ENCODE measurements at places on chromosomes 6 and 20.

DNA sequence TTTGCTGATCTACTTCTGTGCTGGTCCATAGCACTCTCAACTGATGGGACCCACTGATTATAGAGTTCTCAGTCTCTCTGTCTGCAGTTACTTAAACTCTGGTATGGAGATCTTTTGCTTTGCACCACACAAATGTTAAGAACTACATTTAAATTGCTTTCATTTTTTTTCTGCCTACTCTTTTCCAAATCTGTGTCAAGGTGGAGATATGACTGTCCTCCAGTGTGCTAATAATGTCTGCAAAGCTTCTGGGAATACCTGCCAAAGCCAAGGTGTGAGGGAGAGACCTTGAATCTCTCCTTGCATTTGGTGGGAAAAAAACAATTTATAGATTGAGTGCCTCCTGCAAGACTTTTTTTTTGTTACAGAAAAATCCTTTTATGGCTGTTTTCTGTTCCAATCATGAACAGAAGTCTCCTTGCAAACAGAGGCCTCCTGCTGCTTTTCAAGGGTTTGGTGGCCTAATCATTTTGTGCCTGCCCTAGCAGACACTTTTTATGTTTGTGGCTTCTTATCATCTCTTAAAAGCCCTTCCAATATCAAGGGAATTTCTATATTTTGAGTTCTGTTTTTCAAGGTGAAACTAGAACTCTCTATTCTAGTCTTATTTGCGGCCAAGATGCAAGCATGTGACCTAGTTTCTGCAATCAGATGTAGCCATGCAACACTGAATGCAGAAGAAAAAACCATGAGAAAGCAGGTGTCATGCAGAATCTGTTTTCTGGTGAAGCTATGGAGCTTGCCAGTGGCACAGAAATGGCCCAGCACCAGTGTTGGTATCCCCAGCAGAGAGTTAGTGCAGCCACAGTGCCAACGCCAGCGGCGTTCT lies 23.2 kb upstream of the AKIRIN2 start:
- DNase-seq: no peak

DNA sequence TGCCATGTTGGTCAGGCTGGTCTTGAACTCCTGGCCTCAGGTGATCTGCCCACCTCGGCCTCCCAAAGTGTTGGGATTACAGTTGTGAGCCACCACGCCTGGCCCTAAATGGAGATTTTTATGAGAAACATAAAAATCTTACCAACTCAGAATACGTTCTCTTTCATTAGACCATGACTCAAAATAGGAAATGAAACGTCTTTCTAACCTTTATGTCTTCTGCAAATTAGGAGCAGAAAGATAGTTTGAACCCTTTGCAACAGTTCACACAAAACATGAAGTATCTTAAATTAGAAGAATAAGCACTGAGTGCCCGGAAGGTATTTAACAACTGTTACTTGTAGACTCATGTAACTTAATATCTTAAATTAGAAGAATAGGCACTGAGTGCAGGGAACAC lies 48.3 kb downstream of the AHI1 start:
- no peak for DNase-seq

DNA sequence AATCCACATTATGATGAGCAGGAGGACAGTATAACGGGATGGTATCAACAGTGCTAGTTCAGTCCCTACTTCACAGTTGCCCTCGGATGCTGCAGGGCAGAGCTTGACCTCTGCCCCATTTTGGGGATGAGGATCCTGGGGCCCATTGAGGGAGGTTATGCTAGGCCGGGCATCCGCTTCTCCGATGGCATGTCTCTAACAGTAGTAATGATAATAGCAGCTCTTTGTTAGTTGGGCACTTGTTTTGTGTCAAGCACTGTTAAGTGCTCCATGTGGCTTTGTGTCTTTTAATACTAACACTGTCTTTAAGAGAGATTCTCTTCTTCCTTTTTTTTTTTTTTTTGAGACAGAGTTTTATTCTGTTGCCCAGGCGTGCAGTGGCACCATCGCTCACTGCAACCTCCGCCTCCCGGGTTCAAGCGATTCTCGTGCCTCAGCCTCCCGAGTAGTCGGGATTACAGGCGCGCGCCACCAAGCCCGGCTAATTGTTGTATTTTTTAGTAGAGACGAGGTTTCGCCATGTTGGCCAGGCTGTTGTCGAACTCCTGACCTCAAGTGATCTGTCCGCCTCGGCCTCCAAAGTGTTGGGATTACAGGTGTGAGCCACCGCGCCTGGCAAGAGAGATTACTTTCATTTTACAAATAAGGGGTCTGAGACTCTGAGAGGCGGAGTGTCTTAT lies 1.1 kb downstream of the MAPRE1 start:
- peak; percentile 28 for DNase-seq

DNA sequence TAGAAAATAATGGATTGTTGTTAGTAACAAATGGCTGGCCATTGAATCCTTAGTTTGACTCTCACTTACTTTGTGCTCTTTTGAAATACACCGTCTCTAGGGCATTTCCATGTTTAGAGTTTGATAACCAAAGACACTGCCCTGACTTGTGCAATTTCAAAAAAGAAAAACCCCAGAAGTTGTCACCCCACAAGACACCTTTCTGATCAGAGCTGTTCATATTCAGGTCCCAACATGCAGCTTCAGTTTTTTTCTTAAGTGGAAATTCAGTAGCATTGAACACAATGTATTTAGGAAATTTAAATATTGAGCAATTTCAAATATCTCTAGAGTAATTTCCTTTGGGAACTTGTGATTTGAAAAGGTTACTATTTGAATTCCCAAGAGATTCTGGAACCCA lies 19.4 kb downstream of the CRYBG1 start:
- no peak for DNase-seq

DNA sequence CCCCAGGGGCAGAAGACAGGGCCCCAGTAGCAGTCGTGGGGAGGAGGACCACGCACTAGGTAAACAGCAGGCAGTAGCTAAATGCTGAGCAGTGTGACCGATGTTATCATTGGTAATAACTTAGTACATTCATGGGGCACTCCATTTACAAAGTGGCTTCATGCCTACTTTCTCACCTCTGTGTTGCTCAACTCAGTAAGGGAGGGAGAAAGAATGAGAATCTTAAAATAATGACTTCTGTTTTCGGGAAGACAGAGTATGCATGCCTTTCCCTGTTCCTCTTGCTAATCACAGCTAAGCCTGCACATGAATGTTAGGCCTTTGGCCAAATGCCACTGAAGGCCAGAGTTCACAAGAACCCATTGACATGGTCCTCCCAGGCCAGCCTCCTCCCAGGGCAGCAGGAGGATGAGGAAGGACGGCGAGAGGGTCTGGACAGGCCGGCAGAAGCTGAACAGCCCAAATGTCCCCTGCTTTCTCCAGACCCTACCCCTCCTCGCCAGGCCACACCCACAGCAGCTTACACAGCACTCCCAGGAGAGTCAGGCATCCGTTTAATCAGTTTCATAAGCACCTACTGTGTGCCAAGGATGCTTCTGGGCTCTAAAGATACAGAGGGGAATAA lies 183.4 kb downstream of the ANKRD60 start:
- DNase-seq: no peak

DNA sequence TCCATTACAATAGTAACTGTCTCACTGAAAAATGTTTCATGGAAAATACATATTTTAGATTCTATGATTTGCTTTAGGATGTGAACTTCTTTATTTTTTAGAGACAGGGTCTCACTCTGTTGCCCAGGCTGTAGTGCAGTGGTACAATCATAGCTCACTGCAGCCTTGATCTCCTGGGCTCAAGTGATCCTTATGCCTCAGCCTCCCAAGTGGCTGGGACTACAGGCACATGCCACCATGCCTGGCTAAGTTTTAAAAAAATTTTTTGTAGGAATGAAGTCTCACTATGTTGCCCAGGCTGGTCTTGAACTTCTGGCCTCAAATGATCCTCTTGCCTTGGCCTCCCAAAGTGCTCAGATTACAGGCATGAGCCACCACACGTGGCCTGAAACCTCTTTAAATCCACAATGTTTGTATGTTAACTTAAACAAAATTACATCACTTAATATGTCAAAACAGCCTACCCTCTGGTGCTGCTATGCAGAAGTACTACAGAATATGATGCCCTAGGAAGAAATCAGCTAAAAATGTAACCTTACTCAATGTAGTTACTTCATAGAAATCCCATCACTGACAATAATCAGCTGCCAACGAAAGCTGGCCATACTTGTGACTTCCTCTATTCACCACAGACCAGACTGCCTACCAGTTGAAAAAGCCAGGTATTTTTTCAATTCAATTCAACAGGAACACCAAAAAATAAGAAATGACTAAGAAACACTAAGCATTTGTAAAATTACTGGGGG lies 17.6 kb downstream of the EEF1A1 start:
- no peak for DNase-seq

DNA sequence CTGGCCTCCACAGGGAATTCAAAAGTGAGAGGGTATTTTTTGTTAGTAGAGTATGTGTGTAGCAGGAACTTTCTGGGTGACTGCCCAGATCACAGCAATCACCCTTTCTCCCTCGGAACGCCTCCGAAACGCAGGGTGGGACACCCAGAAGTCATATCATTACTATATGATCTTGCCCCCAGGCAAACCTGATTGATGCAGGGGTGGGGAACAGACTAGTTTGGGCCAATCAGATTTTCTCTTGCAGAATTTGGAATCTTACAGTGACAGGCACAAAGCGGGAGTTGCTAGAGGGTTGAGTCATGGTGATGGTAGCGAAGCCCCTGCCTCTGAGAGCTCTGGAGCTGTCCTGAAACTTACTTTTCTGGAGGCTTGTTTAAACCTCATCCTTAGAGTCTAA lies 16.5 kb upstream of the RPN2 start:
- DNase-seq: no peak

DNA sequence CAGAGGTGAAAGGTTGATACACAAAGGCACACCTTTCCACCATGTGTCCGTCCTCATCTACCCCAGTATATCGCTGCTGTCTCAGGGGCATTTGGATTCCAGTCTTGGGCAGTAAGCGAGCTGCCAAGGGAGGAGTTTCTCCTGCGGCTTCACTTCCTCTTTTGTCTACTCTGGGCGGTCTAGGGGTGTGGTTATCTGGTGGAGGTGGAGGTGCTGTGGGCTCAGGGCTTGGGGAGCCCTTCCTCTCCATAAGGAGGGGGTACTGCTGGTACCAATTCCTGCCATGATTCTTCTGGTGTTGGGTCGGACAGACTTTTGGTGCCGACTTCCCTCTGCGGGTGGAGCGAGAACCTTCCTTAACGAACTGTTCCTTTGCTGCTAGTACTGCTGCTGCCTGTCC lies 31.9 kb upstream of the FABP7 start:
- no peak for DNase-seq

GRCh38 chr6:3324262-3324942 lies 65.7 kb downstream of the PSMG4 start:
- DNase-seq: peak; percentile 77

DNA sequence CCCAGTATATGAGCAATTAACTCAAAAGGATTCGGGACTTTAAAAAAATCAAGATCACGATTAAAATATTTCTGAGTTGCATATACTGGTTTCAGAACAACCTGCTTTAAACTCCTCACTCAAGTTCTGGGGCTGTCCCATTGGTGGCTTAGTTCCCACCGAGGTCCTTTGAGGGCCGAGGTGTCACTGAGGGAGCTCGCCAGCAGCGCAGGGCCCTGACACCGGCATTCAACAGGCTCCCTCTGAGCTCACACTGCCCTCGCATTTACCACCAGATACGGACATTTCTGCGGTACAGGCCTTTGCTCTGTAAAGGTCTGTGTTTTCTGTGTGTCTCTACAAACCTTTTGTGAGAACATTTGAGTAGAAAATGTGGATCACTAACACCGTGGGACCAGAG lies 24.4 kb upstream of the BNIP5 start:
- no peak for DNase-seq

All from MG63 (cell line).